HS-27A (cell line): ENCODE measurements at places on chromosomes 4 and X.

DNA sequence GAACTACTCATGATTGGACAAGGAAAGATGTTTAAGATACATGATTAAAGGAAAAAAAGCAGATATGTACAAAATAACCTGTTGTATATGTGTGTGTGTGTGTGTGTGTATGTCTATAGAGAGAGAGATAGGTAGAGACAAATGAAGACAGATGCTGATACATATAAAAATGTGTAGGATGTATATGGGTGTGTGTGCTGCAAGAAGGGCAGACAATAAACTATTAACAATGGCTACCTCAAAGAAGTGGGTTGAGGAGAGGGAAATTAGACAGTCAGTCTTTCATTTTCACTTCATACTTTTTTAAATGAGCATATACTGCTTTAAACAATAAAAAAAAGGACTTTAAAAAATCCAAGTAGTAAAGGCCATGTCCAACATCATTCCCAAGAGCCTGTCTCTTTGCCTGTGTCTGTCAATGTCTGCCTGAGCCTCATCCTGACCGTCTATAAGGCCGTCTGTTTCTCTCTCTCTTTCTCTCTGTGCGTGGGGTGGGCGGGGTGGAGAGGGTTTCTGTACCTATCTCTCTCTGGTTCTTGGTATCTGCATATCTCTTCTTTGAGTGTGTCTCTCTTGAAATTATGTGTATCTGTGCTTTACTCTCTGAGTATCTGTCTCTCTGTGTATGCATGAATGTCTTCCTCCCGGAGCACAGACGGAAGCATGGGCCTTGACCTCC lies 62.8 kb downstream of the LRBA start:
- DNase-seq = no peak

GRCh38 chr4:174263445-174263736 lies 20.1 kb downstream of the FBXO8 start:
- DNase-seq = no peak

DNA sequence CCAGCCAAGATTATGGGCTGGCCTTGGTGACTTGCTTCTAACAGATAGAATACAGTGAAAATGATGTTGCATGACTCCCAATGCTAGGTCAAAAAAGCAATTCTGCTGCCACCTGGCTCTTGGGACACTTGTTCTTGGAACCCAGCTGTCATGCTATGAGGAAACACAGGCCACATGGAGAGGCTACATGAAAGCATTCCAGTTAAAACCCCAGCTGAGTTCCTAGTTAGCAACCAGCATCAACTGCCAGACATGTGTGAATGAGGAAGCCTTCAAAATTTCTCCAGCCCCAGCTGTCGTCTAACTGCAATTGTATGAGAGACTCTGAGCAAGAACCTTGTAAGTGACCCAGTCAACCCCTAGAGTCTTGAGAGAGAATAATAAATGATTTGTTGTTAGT lies 105.2 kb upstream of the FGF16 start:
- no peak for DNase-seq

DNA sequence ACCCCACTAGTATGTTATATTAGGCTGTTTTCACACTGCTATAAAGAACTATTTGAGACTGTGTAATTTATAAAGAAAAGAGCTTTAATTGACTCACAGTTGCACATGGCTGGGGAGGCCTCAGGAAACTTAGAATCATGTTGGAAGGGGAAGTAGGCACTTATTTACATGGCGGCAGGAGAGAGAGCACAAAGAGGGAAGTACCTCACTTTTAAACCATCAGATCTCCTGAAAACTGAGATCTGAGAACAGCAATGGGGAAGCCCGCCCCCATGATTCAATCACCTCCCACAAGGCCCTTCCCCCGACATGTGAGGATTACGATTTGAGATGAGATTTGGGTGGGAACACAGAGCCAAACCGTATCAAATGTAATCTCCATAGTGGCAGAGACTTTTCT lies 45.4 kb upstream of the XK start:
- DNase-seq = no peak

DNA sequence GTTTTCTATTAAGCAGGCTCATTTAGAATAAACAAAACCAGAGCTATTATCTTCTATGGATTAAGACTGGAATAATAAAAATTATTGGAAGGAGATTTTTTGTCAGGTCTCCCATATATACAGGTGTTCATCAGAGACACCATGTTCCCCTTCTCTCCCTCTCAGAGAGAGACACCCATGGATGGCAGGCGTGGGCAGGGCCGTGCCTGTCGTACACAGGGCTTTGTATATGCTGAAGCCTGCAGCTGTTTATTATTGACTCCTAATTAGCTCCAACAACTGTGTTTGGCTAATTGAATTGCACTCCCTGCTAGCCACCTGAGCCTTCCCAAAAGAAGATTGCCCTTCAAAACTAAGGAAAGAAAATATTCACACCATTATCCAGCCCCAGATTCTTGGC lies 81.6 kb downstream of the GK start:
- DNase-seq = no peak

DNA sequence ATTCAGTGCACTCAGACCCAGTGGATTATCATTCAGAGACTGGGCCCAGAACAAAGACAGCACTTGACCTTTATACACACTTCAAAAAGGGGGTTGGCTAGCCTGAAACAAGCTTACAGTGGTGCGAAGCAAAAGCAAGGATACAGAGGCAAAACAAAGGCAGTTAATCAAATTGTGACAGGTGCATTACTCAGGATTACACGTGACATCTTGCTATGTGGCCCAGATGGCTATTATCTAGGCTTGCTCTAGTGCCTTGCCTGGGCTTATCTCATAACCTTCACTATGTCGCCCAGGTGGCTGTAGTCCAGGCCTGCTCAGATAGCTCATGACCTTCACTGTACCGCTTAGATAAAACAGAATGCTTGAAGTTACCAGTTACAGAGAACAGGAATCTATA lies 1092.1 kb upstream of the PRKX start:
- DNase-seq = no peak

DNA sequence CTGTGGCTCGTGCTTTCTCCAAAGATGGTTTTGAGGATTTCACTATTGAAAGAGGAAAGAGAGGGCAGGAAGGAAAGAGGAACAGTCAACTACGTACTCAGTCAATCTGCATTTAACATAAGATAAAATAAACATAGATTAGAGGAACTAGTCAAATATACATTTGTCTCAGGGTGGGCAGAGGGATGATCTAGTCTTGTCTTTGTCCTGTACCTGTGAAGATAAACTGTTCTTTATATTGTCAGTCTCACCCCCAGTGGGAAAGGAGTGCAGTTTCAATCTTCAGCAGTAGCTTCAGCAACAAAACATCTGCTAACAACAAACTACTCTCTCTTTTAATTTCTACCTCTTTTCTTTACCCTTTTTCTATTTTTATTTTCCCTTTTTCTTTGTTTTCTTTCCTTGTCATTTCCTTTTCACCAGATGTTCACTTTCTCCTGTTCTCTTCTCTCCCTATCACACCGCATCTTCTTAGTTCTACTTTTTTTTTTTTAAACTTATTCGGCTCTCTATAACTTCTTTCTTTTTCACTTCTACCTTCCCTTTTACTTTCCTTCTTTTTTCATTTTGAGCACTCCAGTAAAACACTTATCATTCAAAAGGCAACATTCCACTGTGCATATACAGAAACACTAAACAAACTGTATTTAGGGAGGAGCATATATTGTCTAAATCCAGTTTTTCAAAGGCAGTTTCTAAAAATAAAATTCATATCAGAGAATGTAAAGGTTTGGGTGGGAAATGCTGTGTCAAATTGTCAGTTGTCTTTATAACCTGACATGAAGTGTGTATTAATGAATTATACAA lies 51.4 kb upstream of the GUCY1A1 start:
- no peak for DNase-seq

DNA sequence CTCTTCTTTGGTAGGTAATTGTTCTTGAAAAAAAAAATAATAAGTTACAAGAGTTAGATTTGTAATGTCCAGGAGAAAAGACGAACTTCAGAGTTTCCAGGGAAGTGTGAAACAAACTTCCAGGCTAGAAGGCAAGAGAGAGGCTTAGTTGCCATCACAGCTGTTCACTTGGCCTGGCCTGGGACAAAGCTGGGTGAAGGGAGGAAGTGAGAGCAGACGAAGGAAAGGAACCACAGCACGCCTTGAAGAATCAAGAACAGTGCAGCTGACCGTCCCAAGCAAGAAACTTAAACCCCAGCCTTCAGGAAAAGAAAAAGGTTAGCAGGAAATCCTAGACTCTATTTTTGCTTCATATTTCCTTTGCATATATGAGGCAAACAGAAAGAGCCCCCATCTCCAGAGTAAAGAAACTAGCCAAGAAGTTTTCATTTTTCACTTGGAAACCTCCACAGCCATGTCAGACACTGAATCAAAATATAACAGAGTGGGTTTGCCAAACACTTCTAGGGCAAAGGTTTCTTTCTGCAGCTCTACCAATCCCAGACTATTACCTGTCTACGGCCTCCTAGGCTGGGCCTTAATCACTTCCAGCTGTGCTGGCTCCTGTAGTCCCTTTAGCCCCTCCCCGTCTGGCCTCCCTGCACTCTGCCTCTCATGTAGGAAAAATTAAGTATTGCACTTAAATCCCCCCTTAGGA lies 209.6 kb downstream of the SPATA18 start:
- DNase-seq = no peak

DNA sequence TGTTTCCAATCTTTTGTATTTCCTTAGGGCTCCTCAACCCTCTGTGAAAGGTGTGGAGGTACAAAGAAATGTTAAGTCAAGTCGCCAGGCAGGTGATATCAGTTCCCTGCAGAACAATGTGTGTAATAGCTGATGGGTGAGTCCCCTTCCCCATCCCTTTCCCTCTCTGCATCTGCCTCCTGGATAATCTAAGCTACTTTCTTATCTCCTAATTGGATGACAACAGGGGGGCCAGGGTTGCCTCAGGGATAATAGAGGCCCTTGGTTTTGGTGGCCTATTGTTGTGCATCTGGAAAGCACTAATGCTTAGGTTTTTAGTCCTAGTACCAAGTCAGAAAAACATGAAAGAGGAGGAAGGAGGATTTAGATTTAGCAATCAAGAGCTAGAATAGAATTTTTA lies 29.1 kb downstream of the MAGED1 start:
- DNase-seq = no peak

DNA sequence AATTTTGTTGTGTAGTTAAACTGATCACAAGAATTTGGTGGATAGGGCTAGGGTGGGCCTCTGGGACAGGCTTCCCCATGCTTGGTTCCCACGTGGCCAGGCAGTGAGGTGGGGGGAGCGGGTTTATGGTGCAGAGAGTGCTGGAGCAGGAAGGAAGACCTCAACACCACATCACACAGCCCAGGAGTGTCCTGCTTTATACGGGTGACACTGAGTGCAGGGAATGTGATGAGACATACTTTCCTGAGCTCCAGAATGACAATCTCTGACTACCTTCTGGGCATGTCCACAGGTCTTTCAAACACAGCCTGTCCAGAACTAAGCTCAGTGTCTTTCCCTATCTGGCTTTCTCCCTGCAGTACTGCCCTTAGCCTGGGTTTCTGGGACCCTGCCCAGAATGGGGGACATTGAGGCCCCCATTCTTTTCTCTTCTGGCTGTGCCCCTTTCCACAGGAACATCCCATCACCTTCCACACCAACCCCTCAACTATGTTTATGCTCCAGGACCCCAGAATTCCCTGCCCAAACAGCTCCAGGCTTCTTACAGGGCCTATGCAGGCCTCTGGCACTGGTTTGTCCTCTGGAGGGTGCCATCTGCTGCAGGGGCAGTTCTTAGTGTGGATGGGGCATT lies 36.5 kb upstream of the RASL11B start:
- DNase-seq = no peak

- DNase-seq = no peak
Measured at GRCh38 chrX:73823473-73824004, 260.5 kb downstream of the CHIC1 start.

DNA sequence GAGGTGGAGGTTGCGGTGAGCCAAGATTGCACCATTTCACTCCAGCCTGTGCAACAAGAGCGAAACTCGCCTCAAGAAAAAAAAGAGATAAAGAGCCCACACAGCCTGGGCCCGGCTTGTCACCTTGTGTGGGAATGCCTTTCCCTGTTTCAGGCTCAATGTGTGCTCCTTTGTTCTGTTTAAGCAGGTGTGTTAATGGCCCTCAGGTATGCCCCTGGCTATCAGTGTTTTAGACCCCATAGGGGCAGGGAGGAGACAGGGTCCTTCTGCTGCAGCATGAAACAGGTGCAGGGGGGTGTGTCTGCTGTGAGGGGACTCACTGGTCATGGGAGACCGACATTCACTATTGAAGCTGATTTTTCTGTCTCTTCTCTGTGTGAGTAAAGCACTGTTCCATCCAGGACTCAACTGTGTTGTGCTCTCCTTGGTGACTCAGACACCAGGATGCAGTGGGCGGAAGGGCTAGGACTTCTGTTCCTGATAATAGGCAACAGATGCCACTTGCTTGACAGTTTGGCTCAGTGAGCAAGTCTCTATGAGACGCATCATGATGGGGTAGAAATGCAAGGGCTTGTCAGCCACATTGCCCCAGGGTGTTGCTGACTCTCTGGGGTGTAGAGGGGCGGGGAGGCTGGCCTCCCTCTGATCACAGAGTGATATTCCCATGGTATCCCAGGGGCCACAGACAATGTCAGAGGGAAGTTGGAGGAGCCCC lies 15.6 kb upstream of the LAP3 start:
- no peak for DNase-seq

DNA sequence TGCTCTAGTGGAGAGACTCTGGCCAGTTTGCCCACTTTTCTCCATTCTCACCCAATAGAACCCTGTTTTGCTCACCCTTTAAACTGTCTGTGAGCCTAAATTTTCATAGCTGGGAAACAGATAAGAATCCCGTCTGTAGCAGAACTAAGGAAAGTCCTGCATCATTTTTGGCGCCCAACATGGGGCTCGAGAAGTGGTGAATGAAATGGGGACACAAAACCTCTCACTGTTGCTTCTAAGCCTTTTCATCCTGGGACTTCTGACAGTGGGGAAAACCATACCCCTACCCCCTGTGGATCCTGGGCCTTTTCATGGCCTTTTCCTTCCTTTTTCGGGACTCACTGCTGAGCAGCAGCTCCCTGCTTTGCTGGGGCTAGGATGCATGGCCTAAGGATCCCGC lies 189.9 kb downstream of the INPP4B start:
- DNase-seq = peak; percentile 22

- DNase-seq = no peak
Measured at GRCh38 chr4:17854036-17854435, 43.3 kb downstream of the NCAPG start.

DNA sequence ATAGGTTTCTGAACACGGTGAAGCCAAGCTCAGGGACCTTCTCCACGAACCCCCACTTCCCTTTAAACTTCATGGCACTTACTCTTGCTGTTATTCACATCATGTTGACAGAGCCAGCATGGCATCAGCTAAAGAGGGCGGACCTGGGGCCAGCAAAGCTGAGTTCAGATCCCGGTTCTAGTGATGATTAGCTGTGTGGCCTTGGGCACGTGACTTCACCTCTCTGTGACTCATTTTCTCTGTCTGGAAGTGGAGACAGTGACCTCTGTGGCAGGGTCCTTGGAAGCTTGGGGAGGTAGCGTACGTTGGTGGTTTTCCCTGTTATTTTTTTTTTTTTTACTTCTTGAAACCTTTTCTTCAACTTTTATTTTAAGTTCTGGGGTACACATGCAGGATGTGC lies 13.4 kb downstream of the EVC start:
- no peak for DNase-seq

- no peak for DNase-seq
Measured at GRCh38 chr4:140568507-140569306, at the start of gene UCP1. Gene UCP1, minus strand, starts transcription at chr4:140568961. Its CDS starts 232 bp downstream, at chr4:140568729.

- no peak for DNase-seq
Measured at GRCh38 chrX:129188231-129188630, 335.1 kb downstream of the SMARCA1 start.
